ENCODE measurements at places on chromosomes 5 and 9.

- DNase-seq = no peak
Observed at GRCh38 chr5:105503950-105504349, 1941.4 kb upstream of the NUDT12 start.

DNA sequence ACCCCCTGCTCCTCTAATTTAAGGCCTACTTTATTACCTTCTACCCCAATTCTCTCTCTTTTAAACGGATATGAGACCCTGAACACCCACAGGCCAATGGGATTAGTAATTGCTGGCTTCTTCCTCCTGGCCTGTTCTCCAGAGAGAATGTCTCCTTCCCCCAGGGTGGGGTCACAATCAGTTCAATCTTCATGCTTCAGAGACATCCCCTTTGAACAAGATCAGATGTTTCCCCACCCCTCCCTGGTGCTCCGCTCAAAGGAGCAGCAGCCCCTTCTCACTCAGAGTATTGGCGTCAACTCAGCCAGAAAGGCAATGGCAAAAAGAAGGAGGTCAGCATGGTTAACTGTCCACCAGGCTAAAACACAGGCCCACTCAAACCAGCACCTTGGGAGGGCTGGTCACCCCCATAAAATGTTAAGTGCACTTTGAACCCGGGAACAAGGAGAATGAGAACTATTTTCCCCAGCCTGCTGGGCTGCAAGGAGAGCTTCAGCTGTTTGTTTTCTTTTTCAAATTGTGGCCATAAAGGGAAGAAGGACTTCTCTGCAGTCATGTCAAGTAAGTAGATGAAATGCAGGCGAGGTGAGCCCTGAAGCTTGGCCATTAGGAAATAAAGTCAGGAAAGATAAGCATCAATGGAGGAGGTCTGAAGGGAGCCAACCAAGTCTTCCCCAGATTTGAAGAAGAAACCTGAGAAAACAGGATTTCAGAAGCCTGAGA, 20.1 kb downstream of the LHFPL2 start:
- no peak for DNase-seq

DNA sequence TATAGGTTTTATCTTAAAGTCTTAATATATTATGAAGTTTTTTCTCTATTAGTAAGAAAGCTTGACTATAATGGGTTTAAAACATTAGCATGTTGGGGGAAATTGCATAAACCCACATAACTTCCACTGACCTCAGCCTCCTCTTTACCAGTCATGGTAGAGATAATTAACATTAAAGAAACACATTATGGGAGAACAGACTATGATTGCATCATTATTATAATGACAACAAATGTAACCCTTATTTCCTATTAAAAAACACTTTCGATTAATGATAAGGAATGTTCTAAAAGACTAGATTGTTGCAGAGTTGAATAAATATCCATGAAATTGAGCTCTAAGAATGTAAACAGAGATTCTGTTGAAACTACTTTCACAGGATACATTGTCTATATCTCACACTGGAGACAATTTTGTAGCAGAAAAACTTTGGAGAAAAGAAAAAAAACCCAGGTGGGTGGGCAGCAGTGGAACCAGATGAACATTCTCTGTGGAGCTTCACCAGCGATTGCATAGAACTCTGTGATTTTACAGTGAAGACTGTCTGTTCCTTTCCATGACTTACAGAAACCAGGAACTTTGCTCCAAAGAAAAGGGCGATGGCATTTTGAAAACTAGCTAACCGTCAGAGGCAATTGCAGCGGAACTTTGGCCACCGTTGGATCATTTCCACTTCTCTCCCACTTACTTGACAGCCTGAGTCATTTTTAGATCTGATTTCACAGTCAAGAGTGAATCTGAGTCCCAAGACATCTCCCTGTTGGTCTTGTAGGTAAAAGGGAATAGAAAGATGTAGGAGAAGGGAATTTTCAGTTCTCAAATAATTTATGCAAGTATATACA, 21.0 kb upstream of the ERAP2 start:
- DNase-seq = no peak

DNA sequence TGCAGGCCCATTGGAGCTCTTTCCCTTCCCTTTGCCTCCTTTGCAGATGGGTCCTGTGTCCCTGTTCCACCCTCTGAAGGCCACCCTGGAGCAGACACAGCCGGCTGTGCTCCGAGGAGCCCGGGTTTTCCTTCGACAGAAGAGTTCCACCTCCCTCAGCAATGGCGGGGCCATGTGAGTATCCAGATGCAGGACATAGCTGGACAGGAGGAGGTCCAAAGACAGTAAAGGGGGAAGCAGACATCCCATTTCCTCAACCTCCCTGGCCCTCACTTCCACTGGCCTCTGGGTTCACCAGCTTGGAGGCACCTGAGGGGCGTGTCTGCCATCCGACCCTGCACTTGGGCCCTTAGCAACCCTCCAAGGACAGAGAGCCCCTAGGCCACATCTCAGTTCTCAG, 237.9 kb downstream of the CACNA1B start:
- no peak for DNase-seq

DNA sequence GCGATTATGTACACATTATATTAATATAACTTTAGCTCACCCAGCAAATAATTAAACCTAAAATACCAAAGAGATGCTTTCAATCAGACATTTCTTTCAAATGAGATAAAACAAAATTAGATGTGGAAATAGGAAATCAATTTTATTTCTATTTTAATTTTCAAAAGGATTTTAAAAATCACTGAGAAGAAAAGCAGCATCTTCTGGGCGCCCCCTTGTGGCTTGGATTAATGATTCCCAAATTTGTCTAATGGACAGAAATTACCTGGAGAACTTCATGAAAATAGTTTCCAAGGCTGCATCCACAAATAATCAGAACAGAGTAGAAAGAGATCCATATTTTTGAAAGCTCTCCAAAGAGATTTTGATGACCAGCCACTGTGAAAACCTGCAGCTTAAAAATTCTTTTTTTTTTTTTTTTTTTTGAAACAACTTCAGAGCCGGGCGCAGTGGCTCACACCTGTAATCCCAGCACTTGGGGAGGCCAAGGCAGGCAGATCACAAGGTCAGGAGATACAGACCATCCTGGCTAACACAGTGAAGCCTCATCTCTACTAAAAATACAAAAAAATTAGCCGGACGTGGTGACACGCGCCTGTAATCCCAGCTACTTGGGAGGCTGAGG, 50.9 kb upstream of the CEMIP2 start:
- DNase-seq = no peak

- no peak for DNase-seq
Observed at GRCh38 chr9:36597412-36598178, 24.9 kb downstream of the MELK start.

DNA sequence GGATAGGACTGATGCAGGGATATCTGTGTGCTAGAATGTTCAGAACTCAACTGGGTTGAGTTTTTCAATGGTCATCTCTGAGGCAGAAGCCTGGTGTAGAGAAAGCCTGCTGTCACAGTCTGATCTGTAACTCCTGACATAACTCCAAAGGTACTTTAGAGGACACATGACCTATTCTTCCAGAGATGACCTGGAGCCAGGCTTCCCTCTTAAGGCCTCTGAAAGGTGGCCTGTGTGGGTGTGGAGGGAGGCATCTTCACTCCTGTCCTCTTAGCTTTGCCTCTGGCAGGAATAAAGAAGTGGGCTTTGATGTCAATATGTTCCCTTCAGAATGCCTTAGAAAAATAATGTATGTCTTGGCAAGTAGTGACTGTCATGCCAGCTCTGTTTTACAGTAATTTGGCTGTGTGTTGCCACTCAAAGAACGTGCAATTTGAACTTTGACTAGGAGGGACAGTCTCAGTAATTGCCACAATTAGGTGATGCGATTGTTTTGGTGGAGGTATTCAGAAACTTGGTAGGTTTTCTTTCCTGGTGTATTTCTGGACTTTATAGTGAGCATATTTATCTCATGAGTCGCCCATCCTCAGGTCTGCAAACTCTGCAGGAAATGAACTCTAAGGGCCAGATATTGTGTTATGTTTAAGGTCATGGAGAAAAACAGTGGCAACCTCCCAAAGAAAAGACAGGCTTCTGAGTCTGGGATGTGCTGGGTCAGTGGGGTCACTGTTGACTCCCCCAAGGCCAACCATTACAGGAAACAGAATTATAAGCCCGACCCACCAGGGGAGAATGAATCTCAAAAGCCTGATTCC, 3.2 kb upstream of the C5orf63 start:
- DNase-seq = no peak

DNA sequence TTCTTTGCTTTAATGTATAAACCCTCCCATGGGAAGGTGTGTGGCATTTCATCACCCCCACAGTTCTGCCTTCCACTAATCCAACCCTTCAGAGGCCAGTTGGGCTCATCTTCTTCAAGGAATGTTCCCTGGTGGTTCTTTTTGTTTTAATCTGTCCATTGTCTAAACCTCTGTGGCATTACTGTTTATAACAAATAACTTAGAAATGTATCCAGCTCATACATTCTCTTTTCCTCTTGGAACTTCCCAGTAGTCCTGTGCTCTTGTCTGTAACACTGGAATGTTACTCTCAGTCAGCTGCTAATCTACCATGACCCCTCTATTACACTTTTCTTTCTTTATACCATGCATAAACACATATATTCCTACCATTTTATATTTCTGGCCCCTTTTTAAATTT, 213.5 kb upstream of the TARS1 start:
- no peak for DNase-seq

DNA sequence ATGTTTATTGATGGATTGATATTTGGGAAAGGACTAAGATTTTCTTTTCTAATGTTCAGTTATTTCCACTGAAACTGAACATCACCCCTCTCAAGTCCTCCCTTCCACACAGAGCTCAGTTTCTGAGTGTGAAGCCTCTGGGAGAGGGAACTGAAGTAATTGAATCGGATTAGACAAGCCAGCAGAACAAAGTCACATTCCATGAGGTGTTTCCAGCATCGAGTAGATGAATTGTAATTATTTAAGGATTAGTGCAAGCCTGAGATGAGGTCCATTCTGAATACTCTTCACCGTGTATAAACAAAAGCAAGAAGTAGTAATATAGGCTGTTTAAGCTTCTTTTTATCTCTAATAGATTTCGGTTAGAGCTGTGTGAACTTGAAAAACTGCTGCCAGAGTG, 2060.5 kb downstream of the MAT2B start:
- no peak for DNase-seq

- no peak for DNase-seq
Observed at GRCh38 chr9:3858961-3859360, 333.2 kb upstream of the RFX3 start.

- DNase-seq = no peak
Observed at GRCh38 chr5:34599471-34600117, 56.5 kb upstream of the RAI14 start.

GRCh38 chr5:128156521-128156920, 73.0 kb downstream of the SLC12A2 start:
- no peak for DNase-seq

GRCh38 chr5:63205976-63206375, 627.4 kb downstream of the LRRC70 start:
- no peak for DNase-seq

GRCh38 chr5:139904566-139904815, 108.9 kb downstream of the PSD2 start:
- no peak for DNase-seq

DNA sequence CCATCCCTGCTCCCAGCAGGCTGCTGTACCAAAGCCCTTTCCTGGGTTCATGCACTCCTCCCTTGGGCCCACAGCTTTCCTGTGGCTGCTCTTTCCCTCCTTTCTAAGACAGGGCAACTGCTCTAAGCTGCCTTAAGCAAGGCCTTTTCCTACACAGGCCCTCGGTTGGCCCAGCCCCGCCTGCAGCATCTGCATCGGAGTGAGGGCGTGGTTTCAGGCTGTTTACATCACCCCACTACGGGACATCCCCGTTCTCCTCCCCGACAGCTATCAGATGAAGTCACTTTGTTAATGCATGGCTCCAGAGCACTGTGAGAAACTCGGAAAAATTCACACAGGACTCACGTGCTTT, 3.4 kb downstream of the DPH7 start:
- DNase-seq = no peak

GRCh38 chr9:82242285-82242963, 253.9 kb downstream of the SPATA31D1 start:
- DNase-seq = no peak

DNA sequence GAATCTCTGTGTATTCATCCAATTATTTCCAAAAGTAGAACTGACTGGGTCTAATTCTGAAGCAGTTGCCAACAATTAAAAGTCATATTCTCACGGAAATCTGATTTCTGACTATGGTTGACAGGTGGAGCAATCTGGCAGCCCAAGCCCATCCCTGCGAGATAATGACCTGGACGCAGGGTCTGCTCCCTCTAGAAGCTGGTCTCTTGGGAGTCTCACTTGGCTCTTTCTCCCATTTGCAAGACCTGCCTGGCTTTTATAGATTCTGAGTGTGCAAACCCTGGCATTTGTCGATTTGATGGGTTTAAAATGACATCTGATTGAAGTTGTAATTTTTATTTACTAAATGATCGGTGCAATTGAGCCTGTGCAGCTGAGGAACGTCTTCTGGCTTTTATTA, 49.4 kb upstream of the NEURL1B start:
- DNase-seq = no peak

All from stimulated activated CD4-positive, alpha-beta T cell treated with anti-CD3 and anti-CD28 coated beads, Interleukin-1b, Interleukin-23, amount 100 ng/mL, for 1 hour (primary cell).